ENCODE measurements at places on chromosomes 16 and 17.
A peak's percentile ranks its signal among the peaks of the same experiment; 100 is the strongest.

DNA sequence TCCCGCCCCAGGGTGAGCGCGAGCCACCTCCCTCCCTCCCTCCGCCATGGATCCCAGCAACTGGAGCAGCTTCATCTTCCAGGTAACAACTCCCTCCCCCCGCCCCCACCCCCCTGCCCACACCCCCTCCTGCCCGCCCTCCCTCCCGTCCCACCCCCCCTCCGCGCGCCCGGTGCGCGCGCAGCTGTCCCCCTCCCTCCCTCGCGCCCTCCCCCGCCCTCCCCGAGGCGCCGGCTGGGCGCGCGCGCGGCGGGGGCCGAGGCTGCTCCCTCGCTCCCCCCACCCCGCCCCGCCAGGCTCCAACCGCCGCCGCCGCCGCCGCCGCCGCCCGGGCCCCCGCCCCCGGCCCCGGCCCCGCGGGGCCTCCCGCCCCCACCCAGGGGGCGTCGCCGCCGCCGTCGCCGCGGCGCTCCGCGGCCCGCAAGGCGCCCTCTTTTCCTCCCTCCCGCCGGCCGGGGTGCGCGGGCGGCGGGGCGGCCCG lies at the start of gene MAZ:
Gene MAZ (plus strand): TSS at position 431 of the 481 bp plus-strand sequence. CDS start 173 bp downstream, outside the sequence.
- no peak for DNase-seq

GRCh38 chr17:12637015-12637414 lies 28.7 kb upstream of the MYOCD start:
- DNase-seq = no peak

GRCh38 chr17:73735245-73735644 lies 91.0 kb upstream of the SDK2 start:
- DNase-seq = no peak

DNA sequence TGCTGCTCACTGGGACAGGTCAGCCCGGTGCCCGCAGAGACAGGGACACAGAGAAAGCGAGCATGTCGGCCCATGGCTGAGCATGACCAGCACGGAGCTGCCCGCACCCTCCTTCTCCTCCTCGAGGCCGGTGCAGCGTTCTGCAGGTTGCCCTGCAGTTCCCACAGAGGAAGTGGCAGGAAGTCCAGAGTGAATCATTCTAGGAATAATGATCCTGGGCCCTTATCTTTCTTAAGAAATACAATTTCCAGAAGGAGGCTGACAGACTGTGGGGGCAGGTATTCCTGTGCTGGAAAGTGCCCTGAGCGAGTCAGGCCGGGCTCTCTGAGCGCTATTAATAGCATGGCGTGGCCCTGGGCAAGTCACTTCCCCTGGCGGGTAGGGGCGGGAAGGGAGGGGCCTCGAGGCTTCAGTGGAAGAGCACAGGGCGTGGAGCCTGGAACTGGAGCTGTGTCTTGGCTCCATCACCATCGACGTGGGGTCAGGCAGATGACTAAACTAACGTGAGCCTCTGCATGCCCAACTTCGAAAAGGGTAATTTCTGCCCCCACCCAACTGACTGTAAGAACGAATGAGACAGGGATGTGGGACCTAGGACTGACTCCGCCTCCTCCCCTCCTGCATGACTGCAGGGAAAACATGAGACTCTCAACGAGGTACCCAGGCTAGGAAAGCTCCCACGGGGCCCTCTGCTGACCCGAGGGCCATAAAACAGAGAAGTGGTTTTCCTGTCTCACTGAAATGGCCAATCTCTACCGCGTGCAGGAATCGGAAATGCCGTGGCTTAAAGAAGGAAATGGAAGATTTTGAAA lies 9.8 kb downstream of the TMEM204 start:
- DNase-seq = no peak

DNA sequence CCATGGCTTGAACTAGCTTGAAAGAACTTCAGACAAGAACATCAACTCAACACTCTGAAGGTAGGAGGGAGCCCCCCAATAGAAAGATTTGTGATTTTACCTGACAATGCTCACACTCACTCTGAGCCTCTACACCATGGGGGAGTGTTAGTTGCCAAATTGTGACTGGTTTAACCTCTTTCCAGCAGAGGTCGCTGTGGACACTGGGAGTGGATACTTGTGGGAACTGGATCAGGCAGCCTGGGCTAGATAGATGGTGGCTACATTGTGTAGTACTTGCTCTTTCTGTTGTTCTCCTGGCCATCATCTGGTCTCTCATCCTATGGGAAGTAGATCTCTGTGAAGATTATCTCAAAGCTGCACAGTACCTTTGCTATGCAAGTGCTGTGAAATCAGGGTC lies 2.9 kb downstream of the SMPD3 start:
- no peak for DNase-seq

- DNase-seq = no peak
These were observed 5.5 kb upstream of the CDH1 start for GRCh38 chr16:68731637-68732036.

DNA sequence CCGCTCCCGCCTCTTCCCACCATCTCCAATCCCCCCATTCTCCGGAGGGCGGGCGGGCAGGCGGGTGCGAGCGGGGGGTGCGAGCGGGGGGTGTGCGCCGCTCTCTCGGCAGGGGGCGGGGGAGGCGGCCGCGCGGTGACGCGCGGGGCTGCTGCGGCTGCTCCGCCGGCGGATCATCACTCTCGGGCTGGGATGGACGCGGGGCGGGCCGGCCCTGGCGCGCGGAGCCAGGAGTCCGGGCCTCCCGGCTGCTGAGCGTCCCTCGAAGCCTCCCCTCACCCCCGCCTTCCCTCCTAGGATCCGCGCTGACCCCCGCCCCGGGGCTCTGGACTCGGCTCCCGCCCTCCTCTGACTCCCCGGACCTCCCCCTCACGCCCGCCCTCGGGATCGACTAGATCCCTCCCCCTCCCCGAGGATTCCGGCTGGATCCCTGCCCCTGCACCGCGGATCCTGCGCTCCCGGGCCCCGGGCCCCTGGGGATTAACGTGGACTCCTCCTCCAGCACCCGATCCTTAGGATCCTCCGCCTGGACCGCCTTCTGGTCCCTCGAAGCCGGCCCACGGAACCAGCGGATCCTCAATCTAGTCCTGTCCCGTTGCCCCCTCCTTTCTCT lies 946 bp upstream of the TMEM256 start:
- no peak for DNase-seq

DNA sequence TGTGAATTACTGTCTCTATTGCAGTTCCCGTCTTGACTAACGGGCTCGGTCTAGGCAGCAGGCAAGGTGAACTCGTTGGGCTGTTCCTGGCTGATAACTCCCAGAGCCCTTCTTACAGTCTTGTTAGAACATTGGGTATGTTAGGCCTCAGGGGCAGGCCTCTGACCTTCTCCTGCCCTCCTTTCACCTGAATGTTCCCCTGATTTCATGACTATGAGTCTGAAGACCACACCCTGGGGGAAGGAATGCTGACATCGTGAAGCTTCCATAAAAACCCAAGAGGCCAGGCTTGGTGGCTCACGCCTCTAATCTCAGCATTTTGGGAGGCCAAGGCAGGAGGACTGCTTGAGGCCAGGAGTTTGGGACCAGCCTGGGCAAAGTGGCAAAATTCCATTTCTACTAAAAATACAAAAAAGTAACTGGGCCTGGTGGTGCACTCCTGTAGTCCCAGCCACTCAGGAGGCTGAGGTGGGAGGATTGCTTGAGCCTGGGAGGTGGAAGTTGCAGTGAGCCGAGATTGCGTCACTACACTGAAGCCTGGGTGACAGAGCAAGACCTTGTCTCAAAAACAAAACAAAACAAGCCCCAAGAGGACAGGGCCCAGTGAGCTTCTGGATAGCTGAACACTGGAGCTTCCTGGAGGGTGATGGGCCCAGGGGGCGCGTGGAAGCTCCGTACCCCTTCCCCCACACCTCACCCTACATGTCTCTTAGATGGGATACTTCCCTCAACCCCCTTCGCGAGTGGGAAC lies 47.8 kb upstream of the FBXO47 start:
- no peak for DNase-seq

GRCh38 chr17:51189628-51190027 lies 23.4 kb downstream of the NME2 start:
- no peak for DNase-seq

DNA sequence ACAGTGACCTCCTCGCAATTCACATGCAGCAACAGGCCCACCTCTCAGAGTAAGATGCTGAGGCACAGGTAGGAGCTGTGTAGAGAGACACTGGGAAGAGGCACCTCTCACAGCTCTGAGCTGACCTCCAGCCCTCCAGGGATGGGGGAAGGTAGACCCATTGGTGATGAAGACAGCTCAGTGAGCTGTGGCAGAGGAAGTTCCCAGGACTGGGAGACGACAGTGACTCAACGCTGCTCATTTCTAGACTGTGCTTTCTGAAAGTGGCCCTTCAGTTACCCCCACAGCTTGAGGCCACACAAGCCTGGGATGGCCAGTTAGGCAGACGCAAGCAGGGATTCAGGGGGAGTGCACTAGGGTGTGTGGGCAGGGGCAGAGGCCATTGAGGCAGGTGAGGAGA lies 2073.2 kb downstream of the TP53TG3F start:
- DNase-seq = no peak

GRCh38 chr17:18267927-18268711 lies 7.7 kb downstream of the MIEF2 start:
- no peak for DNase-seq

DNA sequence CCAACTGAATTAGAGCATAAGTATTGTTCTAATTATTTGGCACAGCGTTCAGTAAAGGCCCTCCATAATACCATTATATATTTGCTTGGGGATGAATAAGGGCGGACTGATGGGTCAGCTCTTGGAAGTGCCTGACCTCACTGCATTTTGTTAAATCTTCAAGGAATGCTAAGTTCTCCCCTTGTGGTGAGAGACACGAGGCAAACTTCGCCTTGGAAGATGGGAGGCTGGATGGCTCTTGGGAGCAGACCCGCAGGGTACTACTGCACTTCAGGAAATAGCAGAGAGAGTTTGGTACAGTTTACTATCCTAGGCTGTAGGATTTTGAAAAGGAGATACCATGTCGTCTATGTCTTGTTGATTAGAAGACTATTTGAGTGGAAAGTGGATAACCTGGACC lies 87.0 kb upstream of the RPRML start:
- no peak for DNase-seq

- no peak for DNase-seq
These were observed 13.5 kb downstream of the KIF18B start for GRCh38 chr17:44933824-44934744.

GRCh38 chr16:19886073-19886941 lies 1.7 kb upstream of the GPRC5B start:
- DNase-seq = peak; percentile 54

DNA sequence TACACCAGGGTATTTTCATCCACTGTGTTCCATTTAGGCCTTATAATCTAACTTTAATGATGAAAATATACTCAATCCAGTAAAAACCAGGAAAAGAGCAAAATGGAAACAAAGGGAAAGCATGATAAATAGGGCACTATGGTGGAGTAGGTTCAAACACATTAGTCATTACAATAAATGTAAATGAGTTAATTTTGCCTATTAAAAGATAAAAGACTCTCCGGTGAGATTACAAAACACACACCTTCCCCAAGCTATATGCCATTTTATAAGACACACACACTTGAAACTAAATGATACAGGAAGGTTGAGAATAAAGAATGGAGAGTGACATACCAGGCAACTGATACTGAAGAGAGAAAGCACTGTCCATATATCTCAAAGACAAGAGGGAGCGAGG lies 10.0 kb downstream of the PPL start:
- no peak for DNase-seq

DNA sequence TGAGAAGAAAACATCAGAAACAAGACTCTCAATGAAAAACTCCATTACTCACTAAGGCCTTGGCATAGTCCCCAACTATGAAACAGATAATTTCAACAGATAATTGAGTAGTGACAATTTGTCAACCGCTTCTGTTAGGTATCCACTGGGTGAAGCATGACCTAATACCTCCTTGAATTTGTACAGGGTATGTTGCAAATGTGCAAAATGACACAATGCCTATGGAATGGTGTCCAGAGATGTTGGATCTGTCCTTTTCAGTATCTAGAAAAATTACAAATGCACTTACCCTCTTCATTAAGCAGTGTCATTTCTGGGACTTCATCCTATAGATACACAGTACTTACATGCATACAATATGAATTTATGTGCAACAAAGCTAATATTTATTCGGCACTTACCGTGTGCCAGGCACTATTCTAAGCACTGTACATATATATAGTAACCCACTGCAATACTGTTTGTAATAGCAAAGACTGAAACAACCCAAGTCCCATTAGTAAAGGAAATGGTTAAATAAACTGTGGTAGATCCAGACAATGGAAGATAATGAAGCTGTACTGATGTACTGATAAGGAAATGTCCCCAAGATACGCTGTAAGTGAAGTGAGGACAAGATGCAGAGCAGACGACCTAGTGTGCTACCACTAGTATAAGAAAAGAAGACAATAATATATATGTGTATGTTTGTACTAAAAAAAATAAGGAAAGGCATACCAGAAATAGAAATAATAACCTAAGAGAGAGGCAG lies 21.4 kb upstream of the SLC6A4 start:
- no peak for DNase-seq

GRCh38 chr17:46154151-46154816 lies 38.9 kb downstream of the KANSL1 start:
- no peak for DNase-seq

DNA sequence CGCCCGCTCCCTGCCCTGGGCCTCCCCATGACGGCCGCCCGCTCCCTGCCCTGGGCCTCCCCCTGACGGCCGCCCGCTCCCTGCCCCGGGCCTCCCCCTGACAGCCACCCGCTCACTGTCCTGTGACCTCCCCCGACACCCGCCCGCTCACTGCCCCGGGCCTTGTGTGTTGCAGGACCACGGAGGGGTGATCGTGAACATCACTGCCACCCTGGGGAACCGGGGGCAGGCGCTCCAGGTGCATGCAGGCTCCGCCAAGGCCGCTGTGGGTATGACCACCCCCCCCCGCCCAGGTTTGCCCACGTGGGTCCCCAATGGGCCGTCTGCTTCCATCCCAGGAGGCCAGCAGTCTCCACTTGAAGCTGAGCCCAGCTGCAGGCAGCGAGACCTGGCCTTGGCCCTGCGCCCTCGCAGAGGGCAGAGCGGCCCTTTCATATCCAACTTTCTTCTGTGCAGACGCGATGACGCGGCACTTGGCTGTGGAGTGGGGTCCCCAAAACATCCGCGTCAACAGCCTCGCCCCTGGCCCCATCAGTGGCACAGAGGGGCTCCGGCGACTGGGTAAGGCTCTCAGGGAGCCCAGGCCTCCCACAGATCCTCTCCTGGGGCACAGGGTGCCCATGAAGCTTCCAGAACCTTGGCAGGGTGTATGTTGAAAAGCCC lies 9.0 kb downstream of the DECR2 start:
- DNase-seq = no peak

DNA sequence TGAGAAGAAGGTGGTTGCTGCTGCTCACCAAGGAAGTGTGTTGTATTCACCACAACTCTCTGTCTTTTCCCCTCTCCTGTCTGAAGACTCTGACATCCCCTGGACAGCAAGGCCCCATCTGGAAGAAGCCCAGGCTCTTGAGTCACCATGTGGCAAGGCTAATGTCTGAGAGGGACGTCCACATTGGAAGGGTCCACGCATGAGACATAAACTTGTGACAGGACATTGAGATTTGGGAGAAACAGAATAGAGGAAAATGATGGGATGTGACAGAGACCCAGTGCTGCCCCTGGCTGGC lies 176.5 kb downstream of the IRF8 start:
- DNase-seq = no peak

DNA sequence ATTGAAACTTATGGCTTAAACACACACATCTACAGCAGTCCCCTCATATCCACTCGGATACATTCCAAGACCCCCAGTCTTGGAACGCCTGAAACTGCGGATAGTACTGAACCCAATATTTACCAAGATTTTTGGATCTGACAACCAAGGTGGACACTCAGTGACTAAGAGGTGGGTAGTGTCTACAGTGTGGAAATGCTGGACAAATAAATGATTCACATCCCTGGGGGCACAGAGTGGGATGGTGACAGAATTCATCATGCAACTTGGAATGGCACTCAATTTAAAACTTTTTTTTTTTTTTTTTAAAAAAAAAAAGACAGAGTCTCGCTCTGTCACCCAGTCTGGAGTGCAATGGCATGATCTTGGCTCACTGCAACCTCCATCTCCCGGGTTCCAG lies 54.2 kb upstream of the TRAP1 start:
- DNase-seq = no peak

Measured in forelimb muscle (tissue), 1 donor.